ENCODE measurements at places on chromosomes 6 and 20.

DNA sequence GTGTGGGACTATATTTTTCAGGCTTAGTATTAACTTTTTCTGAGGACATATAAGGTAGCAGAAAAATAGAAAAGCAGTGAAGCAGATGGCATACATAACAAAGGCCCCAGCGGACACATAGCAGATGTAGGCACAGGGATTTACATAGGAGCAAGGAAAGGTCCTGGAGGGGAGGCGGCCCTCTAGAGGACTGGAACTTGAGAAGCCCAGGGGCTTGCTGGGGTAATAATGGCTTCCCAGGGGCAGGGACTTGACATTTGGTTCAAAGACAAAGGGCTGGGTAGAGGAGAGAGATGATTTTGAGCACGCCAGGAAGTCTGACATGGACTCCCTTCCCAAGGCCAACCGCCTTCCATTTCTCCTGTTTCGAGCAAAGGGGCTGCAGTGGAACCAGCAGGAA is 31.7 kb upstream of the OSTM1 start:
- DNase-seq: no peak

DNA sequence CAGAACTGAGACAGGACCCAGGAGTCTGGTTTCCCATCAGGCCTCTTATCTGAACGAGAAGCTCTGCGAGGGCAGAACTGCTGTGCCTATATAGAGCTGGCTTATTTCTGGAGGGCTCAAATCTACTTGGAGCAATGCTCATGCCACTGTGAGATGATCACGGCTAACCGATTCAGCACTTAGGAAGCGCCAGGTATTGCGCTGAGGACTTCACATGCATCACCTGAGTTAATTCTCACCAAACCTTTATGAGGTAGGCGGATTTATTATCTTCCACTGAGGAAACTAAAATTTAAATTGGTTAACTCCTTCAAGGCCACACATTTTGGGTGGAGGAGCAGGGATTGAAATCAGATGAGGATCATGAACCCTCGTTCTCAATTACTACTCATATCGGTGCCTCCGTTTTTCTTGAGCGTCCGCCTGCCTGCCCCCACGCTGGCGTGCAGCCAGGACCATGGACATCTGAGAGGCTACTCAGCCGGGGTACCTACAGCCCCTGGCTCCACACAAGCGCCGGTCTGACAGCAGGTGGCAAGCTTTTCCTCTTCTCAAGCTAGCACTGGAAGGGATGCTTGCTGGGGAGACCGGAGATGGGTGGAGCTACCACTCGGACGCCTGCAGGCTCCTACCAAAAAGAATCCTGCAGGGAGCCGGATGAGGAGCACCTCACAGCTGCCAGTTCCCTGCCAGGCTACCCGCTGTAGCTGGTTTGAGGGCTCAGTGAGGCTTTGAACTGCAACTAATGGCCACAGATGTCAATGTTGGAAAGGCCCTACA is 1.0 kb upstream of the PCIF1 start:
- DNase-seq: peak; percentile 77

DNA sequence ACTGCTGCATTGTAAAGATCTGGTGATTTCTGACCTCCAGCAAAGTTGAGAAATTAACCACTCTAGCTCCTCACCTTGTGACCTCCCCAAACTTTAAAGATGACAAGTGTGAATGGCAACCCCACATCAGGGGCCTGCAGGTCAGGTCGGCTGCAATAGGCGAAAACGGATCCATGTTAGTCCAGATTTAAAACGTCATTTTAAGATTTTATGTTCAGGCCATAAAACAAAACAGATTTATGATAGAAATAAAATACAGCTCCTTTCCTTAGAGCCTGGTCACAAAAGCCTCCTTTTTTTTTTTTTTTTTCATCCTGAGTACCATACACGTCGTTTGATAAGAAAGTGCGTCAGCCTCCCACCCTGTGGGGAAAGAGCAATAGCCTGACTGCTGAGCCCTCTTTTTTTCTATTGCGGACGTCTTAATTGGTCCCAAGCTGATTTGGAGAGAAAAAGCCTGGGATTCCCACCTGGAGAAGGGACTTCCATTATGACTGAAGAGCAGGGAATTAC is 519.2 kb upstream of the NOX3 start:
- DNase-seq: no peak

- no peak for DNase-seq
Measured at GRCh38 chr6:129590408-129591022, 119.5 kb downstream of the ARHGAP18 start.

- DNase-seq: no peak
Measured at GRCh38 chr6:137702791-137703424, 164.2 kb upstream of the TNFAIP3 start.

GRCh38 chr6:158715330-158716311 is 65.8 kb downstream of the SYTL3 start:
- peak; percentile 46 for DNase-seq

DNA sequence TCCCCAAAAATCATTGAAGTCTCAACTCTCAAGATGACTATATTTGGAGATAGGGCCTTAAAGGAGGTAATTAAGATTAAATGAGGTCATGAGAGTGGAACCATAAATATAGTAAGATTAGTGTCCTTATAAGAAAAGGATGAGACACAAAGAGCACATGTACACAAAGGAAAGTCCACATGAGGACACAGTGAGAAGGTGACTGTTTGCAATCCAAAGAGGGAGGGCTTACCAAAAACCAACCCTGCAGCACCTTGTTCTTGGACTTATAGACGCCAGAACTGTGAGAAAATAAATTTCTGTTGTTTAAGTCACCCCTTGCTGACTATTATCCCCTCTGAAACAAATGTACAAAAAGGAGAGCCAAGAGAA is 150.4 kb upstream of the SMLR1 start:
- DNase-seq: no peak

DNA sequence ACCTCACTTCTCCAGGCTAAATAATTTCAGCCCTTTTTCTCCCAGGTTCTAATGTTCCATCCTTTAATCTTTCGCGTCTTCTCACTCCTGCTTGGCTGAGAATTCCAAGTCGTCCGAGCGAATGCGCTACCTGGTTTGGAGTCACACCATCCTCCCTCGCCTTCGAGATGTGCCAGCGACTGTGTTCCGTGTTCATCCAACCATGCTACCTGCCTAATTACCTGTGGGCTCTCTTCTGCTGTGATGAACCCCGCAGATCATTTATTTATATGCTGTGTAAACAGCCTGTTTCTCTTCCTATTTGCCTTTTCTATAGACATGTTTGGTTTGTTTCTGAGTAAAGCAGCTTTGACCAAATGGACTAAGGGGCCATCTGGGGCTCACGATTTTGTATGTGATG is 83.5 kb upstream of the TMEM181 start:
- no peak for DNase-seq

DNA sequence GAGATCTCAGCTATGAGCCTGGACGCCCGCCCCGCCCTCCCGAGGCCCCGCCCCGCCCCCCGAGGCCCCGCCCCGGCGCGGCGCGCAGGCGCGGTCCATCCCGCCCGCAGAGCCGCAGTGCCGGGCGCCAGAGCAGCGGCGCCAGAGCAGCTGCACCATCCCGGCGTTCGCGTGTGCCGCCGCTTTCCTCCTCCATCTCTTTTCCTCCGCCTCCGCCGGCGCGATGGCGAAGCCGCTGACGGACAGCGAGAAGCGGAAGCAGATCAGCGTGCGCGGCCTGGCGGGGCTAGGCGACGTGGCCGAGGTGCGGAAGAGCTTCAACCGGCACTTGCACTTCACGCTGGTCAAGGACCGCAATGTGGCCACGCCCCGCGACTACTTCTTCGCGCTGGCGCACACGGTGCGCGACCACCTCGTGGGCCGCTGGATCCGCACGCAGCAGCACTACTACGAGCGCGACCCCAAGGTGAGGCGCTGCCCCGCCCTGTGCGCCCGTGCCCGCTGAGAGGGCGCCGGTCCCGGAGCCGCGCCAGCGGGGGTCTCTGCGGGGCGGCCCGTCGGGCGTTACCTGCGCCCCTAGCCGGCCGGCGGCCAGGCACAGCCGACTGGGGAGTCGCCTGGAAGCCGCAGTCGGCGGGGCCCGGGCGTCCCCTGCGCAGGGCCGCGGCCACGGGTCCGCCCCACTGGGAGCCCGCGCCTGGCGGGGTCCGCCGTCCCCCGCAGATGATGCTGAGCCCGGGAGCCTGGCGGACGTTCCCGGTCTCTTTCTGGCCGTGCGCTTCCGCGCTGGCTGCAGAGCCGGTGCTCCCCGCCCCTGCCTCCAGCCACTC is at the start of gene PYGB:
PYGB (plus strand) TSS at position 130 of the 830 bp plus-strand sequence; CDS start at position 224, 94 bp downstream.
- peak; percentile 73 for DNase-seq
